AG20443 (cell line): ENCODE measurements at places on chromosomes 1 and 21.

- DNase-seq: no peak
These were observed 31.2 kb upstream of the CFAP126 start for GRCh38 chr1:161398900-161399256.

DNA sequence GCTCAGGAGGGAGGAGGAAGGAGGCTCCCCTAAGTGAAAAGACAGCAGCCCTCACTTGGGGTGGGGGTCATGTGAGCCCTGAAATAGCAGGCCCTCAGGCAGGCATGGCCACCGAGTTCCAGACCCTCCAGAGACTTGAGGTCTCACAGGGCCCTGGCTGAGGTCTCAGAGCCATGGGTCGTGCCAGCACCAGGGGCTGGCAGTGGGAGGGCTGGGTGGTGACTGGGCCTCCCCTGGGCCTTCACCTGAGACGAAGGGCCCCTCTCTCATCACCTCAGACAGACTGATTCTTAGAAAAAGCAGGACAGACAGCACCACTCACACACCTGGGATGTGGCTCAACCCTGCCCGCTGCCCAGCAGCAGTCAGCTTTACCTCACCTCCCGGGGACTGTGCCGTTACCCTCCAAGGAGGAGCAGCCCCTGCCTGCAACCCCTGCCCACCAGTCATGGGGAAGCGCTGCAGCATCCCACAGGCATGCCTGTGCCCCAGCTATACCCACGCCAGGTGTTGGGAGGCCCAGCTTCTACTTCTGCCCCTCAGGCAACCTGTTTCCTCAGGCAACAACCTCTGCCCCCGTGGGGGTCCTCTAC, 42.6 kb upstream of the LRP8 start:
- DNase-seq: no peak

- no peak for DNase-seq
These were observed 434.3 kb downstream of the PTPRC start for GRCh38 chr1:199073166-199073565.

GRCh38 chr1:162605225-162605927, 26.9 kb upstream of the DDR2 start:
- peak; percentile 67 for DNase-seq

DNA sequence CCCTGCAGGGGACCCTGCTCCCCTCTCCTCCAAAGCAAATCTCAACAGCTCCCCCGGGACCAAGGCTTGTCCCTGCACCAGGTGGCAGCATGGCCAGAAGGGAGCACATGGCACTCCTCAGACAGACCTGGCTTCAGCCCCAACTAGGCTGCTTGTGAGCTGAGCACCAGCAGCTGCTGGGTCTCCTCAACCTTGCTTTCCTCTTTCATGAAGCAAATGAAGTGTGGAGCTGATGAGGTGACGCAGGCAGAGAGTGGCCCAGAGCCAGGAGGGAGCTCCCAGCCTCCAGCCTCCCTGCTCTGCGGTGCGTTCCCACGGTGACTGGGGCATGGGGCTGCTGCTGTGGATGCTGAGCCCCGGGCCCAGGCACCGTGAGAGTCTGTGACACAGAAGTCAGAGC, 34.0 kb downstream of the MEGF6 start:
- no peak for DNase-seq

- DNase-seq: peak; percentile 75
These were observed 320.9 kb downstream of the ASTN1 start for GRCh38 chr1:176843352-176844297.

DNA sequence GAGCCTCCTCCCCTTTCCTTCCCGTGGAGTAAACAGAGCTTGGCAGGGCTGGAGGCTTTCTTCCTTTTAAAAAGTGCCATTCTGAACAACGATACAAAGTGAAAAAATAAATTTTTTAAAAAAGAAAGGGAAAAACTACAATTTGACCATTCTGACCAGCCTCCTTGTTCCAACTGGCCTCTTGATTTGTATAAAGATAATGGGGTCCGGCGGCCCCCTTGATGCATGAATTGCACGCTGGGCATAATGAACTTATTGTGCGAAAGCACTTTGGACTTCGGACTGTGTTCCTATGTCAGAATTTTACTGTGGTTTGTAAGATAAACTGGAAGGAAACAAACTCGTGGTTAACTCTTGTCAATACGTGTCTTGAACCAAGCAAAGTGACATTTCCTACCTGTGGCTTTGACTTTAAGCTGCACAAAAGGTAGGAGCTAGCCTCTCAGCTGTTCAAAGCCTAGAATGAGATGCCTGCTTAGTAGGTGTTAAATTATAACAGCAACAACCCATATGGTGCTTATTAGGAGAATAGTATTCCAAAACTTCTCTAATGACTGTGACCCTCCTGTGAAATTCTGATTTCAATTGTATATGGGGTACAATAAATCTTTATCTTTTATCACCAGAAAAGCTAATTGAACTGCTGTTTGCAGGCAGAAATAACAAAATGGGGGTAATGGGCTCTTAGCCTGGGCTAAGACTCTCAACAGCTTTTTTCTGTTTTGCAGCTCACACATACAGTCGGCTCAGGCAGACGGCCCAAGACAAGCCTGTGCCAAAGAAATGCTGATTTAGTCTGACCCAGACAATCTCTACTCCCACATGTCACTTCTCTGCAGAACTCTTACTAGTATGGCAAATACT, 9.3 kb downstream of the IRF2BP2 start:
- no peak for DNase-seq

GRCh38 chr1:165204548-165204947, 152.0 kb downstream of the LMX1A start:
- DNase-seq: no peak

DNA sequence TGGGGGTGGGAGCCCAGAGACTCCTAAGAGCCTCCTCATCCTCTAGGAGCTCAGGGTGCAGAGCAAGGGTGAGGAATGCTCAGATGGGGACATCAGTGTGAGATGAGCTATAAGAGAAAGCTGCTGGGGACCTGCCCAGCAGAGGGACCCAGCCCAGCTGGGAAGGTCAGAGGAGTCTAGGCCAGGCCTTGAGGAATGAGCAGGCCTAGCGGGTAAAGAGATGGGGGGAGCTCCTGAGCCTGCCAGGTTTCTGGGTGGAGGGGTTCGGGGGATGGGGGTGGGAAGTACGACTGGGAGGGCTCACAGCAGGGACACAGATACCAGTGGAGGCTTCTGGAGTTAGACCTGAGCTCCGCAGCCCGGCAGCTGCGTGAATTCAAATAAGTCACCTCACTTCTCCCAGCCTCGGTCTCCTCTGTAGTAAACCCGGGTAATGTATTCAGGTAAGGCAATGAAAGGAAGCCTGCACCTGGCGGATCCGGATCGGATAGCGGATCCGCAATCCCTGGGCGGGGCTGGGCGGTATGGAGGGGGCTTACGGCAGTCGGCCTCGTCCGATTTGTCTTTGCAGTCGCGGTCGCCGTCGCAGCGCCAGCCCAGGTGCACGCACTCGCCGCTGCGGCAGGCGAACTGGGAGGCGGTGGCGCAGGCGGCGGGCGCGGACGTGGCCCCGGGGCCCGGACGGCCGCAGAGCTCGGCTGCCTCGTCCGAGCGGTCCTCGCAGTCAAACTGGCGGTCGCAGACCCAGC, 38.0 kb upstream of the MAGOH start:
- DNase-seq: no peak

DNA sequence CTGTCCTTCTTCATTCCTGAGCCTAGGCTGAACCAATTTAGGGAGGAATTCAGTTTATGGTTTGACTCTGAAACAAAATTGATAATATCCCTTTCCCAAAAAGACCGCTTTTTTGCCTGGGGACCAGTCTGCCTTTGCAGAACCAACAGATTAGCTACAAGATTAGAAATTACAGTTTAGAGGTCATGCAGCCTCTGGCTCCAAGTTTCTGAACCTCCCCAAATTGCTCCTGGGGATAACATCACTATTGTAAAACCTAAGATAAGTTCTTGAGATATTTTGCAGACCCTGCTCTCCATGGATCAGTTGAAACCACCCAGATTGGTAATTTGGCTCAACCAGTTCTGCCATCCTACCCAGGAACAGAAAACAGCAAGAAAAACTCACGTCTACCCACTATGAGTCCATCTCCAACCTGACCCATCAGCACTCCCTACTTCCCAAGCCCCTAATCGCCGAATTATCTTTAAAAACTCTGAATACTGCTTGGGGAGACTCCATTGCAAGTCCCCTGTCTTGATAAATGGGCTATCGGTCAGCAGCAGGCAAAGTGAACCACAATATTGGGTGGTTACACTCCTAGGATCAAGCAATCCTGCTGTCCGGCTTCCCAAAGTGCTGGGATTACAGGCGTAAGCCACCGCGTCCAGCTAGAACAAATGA, 605 bp upstream of the RABGGTB start:
- DNase-seq: no peak

DNA sequence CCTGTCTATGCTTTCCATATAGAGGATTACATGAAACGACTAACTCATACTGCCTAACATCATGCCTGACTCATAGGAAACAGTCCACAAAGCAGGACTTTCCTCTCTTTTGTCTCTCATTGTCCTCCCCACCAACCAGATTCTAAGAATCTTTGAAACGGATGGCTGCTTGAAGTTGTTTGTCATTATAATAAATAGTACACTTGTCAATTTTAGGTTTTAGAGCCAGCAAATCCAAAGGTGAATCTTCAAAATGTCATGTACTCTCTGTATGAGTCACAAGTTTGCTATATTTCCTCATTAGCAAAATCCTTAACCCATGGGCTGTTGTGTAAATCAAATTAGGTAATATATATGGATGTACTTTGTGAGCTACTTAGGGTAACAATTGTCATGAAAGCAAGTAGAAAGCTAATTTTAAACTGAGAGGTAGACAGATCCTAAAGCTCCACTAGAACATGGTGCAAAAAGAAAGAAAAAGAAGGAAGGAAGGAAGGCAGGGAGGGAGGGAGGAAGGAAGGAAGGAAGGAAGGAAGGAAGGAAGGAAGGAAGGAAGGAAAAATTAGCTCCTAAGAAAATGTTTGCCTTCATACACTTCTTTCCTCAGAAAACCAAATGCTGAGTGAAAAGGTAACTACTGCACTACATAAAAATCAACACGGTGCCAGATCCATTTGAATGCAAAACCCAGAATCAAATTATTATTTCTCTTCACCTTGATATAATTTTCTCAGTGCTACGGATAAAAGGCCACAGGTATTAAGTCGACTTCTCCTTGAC, 129.5 kb upstream of the PRMT6 start:
- no peak for DNase-seq

DNA sequence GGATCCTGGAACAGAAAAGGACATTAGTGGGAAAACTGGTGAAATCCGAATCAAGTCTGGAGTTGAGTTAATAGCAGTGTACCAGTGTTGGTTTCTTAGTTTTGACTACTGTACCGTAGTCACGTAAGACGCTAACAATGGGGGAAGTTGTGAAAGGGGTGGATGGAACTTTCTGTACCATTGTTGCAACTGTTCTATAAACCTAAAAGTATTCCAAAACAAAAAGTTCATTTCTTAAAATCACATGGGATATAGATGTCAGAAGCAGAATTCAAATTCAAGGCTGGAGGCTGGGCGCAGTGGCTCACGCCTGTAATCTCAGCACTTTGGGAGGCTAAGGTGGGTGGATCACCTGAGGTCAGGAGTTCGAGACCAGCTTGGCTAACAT, 16.9 kb downstream of the ARHGEF19 start:
- DNase-seq: no peak

DNA sequence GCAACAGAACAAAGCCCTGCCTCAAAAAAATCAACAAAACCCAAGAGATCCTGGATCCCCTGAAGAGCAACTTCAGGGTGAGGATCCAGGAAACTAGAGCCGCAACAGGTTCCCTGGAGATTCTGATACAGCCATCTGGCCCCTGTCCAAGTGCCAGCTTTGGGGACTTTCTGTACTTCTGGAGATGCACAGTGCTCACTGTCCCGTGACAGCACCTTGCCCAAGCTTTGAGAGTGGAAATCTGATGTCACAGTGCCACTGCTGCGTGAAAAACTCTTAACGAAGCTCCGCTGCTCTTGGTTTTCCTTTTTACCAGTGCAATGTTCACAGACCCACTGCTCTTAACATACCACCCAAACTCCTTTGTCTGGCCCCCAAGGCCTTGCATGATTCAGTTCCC, 26.3 kb downstream of the STK40 start:
- DNase-seq: no peak

GRCh38 chr1:224744521-224744920, 128.4 kb downstream of the CNIH3 start:
- DNase-seq: no peak

- no peak for DNase-seq
These were observed 68.0 kb downstream of the CACHD1 start for GRCh38 chr1:64537942-64538341.

GRCh38 chr1:18922319-18922726, 20.0 kb upstream of the ALDH4A1 start:
- DNase-seq: peak; percentile 93

DNA sequence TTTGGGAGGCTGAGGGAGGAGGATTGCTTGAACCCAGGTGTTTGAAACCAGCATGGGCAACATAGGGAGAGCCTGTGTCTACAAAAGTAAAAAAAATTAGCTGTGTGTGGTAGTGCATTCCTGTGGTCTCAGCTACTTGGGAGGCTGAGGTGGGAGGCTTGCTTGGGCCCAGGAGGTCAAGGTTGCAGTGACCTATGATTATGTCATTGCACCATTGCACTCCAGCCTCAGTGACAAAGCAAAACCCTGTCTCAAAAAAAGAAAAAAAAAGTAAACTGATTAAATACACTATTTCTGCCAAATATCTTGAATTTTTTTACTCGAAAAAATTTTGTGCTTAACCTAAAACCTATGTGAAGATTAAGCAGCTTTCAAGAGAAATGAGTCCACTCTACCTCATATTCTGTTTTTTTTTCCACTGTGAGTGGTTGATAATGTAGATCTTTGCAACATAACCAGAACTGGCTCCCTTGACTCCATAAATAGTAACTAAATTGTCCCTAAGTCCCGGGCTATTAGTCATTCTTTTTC, 19.4 kb upstream of the ZNF281 start:
- DNase-seq: peak; percentile 53

DNA sequence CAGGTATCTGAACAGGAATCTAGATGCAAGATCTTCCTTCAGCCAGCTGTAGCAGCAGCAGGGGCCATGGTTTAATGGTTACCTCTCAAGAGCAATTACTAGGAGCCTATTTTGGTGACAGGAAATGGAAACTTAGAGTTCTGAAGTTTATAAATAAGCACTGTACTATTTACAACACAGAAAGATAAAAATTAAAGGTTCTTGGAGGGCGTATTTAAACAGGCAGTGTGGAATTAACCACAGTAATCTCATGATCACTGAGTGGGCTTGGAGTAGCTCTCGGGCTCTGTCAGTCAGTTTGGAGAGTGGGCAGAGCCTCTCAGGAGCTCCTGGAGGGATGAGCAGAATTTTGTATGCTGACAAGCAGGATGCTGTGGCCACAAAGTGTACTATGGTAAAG, 10.2 kb upstream of the FCRL5 start:
- no peak for DNase-seq

GRCh38 chr1:160638540-160638857, 8.3 kb downstream of the SLAMF1 start:
- DNase-seq: no peak
